T-helper 1 cell (primary cell): ENCODE measurements at places on chromosomes 11 and 22.

- no peak for DNase-seq
Observed at GRCh38 chr11:102284008-102284407, 33.3 kb upstream of the BIRC3 start.

GRCh38 chr11:69965821-69966582, 112.1 kb upstream of the ANO1 start:
- DNase-seq: no peak

DNA sequence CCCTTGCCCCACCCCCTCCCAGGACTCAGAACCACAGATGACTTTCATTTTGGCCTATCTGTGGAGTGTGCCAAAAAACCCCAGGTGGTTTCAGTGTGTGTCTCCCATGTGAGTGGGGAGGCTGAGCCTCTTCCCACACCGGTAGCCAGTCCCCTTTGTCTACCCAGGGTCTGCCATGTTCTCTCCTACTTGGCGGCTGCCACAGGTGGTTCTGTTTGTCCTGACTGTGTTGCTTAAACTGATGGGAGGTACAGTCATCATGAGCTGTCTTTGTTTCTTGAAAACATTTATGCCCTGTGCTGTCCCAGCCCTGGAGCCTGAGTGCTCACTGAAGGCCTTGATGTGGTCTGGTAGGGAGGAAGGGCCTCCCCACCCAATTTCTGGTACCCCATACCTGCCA, 39.7 kb upstream of the SUSD2 start:
- DNase-seq: no peak

- DNase-seq: no peak
Observed at GRCh38 chr22:46039535-46039934, 62.6 kb upstream of the WNT7B start.

- DNase-seq: no peak
Observed at GRCh38 chr11:130023204-130023603, 20.6 kb upstream of the PRDM10 start.

DNA sequence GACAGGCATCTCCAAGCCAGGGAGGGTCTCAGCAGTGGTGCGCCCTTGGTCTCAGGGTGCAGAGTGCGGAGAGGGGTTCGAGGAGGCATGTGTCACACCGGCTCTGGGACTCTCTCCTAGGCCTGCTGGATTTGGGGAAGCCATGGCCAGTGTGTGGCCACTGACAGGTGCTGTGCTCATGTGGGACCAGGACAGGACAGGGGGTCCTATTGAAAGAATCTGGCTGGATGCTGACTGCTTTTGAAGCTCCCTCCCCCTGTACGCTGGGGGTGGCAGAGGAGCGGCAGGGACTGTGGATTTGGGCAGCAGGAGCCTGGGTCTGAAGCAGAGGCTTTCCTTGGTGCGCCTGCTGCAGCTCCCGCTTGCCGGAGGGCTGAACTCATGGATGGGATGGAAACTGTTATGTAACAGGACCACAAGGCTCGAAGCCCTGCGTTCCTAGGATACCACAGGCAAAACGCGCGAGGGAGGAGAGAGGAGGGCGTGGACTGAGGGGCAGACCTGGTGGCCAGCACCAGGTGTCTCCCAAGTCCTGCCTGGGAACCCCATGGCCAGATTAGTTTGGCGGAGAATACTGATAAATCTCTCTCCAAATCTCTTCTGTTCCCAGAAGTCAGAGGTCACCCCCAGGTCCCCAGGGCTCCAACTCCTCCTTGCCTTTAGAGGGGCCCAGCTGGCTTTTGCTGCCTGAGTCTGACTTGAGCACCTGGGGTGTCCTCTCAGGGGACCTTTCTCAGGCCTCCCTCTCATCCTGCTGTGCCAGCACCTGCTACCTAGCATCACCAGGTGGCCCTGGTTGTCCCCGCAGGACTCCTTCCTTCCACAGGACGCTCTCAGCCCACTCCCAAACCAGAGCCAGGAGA, 13.8 kb upstream of the TEF start:
- DNase-seq: no peak

DNA sequence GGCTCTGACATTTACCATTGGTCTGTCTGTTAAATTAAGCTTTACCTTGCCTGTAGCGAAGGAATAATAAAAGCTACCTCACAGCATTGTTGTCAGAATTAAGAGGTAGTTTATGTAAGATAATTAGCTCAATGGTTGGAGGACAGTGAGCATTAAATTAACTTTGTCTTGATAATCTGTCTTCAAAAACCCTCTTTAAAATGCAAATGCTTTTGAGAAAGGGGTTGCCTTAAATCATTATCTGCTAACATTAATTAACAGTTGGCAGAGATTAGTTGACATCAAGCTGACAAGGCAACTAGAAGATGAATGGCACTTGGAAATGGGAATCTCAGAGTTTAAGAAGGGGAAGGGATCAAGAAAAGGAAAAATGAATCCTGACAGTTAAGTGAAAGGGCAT, 761.1 kb upstream of the ARHGAP42 start:
- no peak for DNase-seq

DNA sequence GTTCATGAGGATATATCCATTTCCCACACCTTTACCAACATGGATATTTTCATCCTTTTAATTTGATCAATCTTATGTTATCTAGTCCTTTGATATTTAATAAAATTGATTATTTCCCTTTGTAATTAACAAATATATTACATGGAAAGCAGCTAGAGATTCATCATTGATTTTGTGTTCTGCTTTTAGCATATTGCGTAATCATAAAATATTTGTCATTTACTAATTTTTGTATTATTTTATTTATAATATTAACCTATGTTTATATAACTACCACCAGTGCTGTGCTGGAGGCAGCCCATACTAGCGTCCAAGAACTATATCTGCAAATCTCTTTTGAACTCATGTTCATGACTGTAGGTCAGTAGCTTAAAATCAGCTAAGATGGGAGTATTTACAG, 4.7 kb downstream of the OR8U1 start:
- DNase-seq: no peak

DNA sequence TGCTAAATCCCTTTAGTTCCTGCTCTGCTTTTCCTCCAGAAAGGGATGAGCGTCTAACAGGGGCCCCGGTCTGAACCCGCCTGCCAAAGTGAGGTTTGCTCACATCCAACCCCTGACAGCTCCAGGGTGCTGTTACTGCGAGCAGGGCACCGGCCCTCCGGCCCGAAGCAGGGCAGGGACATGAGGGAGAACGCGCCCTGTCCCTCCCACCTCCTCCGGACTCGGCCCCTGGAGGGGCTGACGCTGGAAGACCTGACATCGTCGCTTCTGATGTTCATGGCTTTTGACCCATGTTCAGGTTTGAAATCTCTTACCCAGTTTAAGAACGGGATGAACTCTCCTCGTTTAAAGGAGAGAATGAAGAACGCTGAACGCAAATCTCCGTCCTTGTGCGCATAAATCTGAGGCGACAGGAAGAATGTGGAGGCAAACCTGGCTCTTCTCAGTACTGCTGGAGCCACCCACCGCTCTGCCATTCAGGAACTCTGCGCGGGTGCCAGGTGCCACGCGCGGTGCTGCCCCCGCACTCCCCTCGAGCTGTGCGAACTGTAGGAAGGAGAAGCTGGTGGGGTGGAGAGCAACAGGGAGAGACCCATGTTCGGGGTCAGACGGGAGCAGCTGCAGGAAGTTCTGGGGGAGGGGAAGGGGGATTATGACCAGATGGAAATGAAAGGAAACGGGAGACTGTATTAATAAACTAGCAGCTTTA, 826 bp upstream of the EEF1G start:
- DNase-seq: no peak

DNA sequence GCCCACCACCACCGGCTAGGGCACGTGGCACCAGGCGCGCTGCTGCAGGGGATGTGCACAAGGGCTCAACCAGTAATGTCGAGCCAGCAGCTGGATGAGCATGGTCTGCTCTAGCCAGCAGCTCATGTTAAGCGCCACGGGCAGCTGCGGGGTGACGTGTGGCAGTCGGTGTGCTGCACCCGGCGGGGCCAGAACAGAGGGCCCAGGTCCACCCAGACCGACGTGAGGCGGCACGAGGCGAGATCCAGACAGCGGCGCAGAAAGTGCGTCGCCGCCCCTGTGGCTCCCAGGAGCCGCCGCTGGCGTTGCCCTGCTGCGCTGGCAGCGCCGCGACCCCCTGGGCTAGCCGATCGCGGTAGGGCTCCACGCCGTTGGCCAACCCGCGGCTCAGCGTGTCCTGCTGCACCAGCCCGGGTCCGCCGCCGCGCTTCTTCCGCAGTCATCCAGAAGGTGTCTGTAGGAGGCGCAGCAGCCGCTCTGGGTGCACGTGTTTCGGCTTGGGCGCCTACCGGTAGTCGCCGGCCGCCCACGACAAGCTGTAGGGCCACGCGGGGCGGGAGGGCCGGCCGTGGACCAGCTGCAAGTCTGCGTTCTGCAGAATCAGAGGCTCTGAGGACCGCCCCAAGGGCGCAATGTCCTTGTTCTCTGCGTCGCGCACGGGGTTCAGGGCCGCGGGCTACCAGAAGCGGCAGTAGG, 4.6 kb upstream of the GALR3 start:
- DNase-seq: peak; percentile 69

GRCh38 chr11:335779-336658, 15.4 kb upstream of the IFITM3 start:
- no peak for DNase-seq

DNA sequence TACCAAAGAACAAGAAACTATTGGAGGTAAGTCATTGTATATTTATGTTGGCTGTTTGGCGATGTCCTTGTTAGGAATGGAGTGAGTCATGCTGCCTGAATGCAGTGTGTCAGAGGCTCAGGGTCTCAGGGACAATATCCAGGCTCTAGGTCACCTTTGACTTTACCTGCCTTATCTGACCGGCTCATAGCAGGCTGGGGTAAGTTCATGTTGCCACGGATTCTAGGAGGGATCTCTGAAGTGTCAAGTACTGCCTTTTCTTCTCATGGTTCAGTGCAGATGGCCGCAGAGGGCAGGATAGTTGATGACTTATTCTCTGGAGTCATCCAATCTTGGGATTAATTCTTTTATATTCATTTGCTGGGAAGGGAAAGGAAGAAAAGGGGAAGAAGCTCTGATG, 53.2 kb downstream of the SPON1 start:
- DNase-seq: no peak

DNA sequence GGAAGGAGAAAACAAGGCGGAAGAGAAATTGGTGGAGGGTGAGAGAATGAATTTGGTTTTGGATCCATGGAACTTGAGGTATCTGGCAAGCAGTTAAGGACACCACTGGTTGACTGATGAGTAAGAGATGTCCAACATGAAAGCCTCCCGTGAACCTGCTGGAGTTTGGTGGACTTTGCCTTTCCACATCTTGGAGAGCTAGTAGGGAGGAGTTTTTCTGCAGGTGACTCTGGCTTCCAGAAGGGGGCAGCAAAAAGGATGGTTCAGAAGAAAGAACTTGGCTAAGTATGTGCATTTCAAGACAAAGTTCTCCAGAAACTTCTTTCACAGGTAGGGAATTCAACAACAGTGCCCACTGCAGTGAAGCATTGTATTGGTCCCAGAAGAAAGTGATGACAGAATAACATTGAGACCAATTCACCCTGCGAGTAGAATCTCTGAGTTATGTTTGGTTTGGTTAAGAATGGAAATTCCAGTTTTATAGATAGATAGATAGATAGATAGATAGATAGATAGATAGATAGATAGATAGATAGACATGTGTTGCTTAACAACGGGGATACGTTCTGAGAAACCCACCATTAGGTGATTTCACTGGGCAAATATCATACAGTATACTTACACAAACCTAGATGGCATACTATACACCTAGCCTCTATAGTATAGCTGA, 28.5 kb downstream of the DCDC1 start:
- no peak for DNase-seq

GRCh38 chr22:38504731-38505540, 1.2 kb downstream of the DDX17 start:
- peak; percentile 18 for DNase-seq

DNA sequence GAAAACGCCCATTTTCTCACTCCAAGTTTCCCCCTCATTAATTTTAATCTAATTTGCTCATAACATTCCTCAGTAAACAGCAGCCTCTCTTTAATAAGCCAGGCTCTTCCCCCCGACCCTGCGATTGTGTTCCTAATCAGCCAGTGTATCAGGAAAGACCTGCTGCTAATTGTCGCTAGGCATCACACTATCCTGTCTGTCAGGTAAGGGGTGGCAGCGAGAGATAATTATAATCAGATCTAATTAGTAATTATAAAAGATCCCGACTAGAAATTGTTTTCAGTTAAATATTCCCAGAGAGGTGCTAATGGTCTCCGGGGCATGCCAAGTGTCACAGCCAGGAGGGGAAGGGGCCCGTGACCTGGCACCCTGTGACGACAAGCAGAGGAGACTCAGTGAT, 142.8 kb downstream of the ST3GAL4 start:
- no peak for DNase-seq

GRCh38 chr11:120815319-120816100, 208.4 kb upstream of the TBCEL start:
- DNase-seq: no peak

GRCh38 chr11:19204836-19205235, 3.1 kb upstream of the CSRP3 start:
- DNase-seq: no peak

DNA sequence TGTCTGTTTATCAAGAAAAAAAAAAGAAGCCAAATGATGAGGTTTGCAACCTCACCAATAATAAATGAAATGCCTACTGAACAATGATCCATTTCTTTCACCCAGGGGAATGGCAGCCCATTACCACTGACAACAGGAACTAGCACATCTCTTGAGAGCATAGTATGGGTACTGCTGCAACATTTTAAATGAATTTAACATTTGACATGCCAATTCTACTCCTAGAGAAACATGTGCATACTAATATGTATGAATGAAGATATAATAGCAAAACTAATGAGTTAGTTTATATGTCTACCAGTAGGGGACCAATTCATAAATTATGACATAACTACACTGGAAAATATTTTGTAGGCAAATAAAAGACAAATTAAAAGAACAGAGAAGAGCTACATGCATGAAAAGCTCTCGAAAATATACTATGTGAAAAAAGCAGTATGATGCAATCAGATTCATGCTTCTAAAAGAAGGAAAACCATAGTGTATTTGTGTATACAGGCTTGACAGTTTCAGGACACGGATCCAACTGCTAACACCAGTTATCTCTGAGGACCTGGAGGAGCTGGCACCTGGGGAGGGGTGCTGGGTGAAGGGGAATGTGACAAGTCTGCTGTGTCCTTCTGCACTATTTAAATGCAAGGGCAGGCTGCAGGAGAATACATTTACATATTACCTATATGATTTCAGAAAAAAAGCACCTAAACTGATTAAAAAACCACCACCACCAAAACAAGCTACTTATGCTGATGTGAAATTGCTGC, 6.9 kb downstream of the SMCO4 start:
- no peak for DNase-seq

DNA sequence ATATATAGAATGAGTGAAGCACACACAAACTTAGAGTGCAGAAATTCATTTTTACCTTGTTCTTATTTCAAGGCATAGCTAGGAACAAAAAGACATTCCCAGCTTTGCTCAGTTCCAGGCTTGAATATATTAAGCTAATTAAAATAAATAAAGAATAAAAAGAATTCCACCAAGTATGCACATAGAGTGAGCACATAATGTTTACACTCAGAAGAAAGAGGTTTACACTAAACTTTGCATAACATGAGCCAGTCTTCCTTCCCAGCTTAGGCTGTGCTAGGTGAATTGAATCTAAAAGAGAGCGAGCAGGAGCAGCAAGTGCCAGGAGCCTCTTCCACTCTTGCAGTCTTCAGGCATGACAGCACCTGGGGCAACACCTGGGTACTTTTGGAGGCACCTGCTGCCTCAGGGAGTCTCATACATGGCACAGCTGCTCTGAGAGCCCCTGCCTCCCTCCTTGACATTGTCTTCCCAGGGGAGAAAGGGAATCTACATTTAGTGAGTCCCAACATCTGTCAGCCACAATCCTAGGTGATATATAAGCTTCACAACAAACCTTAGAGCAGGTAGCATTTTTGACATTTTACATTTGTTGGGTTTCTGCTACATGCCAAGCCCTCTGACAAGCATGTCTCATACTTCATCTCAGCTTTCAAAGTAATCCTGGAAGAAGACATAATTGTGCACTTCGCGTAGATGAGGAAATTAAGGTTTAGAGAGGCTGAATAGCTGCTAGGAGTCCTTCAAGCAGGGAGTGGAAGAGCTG, 732.7 kb upstream of the TENM4 start:
- no peak for DNase-seq
